ENCODE measurements at places on chromosomes 2 and 18. TPM values are rescaled to one million over a fixed set of nuclear protein-coding genes. Genes with fewer than 3 reads are reported as not detected.

The SGPP2 gene
- not detected for total RNA-seq

The ACKR3 gene
- 24.0 TPM for total RNA-seq

The COLEC11 gene
- not detected for total RNA-seq

The HOXD12 gene
- total RNA-seq: not detected

The SKOR2 gene
- not detected for total RNA-seq

The C2orf72 gene
- 0.11 TPM for total RNA-seq

The TMEM247 gene
- not detected for total RNA-seq

The RAD51AP2 gene
- not detected for total RNA-seq

The MGAT5 gene
- total RNA-seq: 84.1 TPM

The ZC3H6 gene
- 3.0 TPM for total RNA-seq

The ST8SIA3 gene
- total RNA-seq: not detected

The ACVR1C gene
- not detected for total RNA-seq

The LINC00305 gene
- total RNA-seq: not detected

The IL36G gene
- not detected for total RNA-seq

The CD8A gene
- not detected for total RNA-seq

The FOXD4L1 gene
- 0.18 TPM for total RNA-seq

The PTPRN gene
- not detected for total RNA-seq

The BOLL gene
- total RNA-seq: not detected

The ALLC gene
- total RNA-seq: not detected

The TUBB8B gene
- total RNA-seq: 1.1 TPM

The PRKAG3 gene
- not detected for total RNA-seq

All from endothelial cell of umbilical vein (primary cell).